ENCODE measurements at places on chromosomes 5 and 9. TPM values are rescaled to one million over a fixed set of nuclear protein-coding genes. Genes with fewer than 3 reads are reported as not detected.

GRCh38 chr5:168076561-168076991 lies 214.9 kb upstream of the WWC1 start:
- no peaks in the 10 kb centered on the region for H3K36me3 ChIP-seq
- no peaks in the 10 kb centered on the region for H3K27me3 ChIP-seq
- no peak overlapping the region for H3K27ac ChIP-seq
- no peaks in the 10 kb centered on the region for H3K4me1 ChIP-seq

SMIM27 gene
- 0.32 TPM for total RNA-seq

DNA sequence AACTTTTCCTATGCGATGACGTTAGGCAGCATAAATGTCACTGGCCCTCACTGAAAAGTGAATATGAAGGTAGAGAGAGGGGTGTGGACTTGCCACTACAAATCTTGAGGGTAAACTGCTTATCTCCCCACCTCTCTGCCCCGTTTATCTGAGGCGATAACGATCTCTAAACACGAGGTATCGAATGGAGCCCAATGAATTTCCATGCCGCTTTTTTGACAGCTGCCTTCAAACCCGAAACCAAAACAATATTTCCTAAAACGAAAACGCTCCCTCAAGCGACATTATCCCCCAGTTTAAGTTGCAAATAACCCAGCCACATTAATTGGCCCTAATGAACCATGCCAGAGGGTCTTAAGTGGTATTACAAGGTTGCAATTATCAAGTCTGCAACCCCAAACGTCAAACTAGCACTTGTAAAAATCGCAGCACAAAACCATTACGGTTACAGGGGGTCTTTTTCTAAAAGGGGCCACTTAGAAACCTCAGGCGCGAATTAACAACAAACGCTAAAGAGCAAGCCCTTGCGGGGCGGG lies 1.4 kb downstream of the NR3C1 start:
- H3K4me1 ChIP-seq, result peaks cover 5% of the 10 kb centered on the region
- peak overlapping the region; percentile 91 for H3K4me3 ChIP-seq
- no peaks in the 10 kb centered on the region for H3K27me3 ChIP-seq
- H3K36me3 ChIP-seq, result no peaks in the 10 kb centered on the region

- no peaks in the 10 kb centered on the region for H3K4me1 ChIP-seq
- no peak overlapping the region for H3K4me3 ChIP-seq
- H3K27me3 ChIP-seq, result no peaks in the 10 kb centered on the region
- H3K27ac ChIP-seq, result no peak overlapping the region
- no peaks in the 10 kb centered on the region for H3K36me3 ChIP-seq
Observed at GRCh38 chr9:86494644-86495111, 140.5 kb upstream of the TUT7 start.

GRCh38 chr5:96370976-96371375 lies 62.1 kb downstream of the PCSK1 start:
- no peak overlapping the region for H3K4me3 ChIP-seq
- no peak for DNase-seq
- no peak overlapping the region for H3K27ac ChIP-seq

MYOZ3 gene
- total RNA-seq, result 1.1 TPM

FAM221B gene
- not detected for total RNA-seq

GRCh38 chr9:128818839-128819715 lies 777 bp downstream of the ENDOG start:
- H3K27me3 ChIP-seq, result no peaks in the 10 kb centered on the region
- no peak for DNase-seq
- peaks cover 3% of the 10 kb centered on the region for H3K4me1 ChIP-seq
- peak overlapping the region; percentile 97 for H3K4me3 ChIP-seq
- H3K36me3 ChIP-seq, result peaks cover 29% of the 10 kb centered on the region

PCDH1 gene
- total RNA-seq, result 165 TPM

- no peak overlapping the region for H3K27ac ChIP-seq
- H3K4me3 ChIP-seq, result no peak overlapping the region
- no peaks in the 10 kb centered on the region for H3K27me3 ChIP-seq
- no peaks in the 10 kb centered on the region for H3K4me1 ChIP-seq
- H3K36me3 ChIP-seq, result no peaks in the 10 kb centered on the region
Observed at GRCh38 chr5:34562791-34563190, 93.3 kb upstream of the RAI14 start.

ALDH1B1 gene
- 85.5 TPM for total RNA-seq

Measured in ascending aorta (tissue), 2 donors.